Activated CD4-positive, CD25-positive, alpha-beta regulatory T cell treated with anti-CD3 and anti-CD28 coated beads, Interleukin-2, amount 50 U/mL, for 16 hours (primary cell): ENCODE measurements at places on chromosomes 6 and 20.

- DNase-seq: no peak
Observed at GRCh38 chr6:5566718-5567117, 305.4 kb downstream of the FARS2 start.

GRCh38 chr6:145929037-145929633 lies 35.0 kb downstream of the SHPRH start:
- DNase-seq: no peak

DNA sequence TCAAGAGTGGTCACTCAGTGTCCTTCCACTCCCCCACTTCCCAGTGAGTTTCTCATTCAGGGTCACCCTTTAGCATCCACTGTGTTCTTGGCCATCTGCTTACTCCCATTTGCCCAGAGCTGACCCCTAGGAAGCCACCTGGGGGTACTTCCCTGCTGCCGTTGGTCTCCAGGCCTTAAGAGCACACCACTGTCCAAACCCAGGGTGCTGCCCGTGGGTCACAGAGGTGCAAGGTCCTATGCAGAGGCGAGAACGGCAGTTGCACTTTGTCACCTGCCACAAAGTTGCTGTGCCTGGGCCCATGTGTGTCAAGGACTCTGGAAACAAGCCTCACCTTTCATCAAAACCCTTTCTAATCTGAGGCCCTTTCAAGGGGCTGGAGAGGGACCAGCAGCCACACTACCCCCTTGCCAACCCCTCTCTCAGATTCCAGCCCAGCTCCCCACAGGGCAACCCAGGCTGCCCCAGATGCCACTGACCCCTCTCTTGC lies 191.1 kb downstream of the ZMYND8 start:
- no peak for DNase-seq

DNA sequence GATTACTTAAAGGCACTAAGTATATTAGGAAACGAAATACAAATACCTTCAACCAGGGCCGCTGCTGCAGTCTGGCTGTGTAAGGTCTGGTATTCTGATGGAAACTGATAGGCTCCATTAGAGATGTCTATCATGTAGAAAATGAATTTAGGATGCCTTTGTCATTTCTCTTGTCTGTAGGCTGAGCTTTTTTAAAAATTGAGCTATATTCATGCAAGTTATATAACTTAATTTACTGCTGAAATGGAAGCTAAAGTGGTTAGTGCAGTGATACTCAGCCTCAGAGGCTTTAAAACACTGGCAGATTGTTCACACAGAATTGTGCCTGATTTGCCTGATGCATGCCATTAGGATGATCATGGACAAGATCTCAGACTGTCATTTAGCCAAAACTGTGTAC lies 286.2 kb upstream of the QKI start:
- no peak for DNase-seq

DNA sequence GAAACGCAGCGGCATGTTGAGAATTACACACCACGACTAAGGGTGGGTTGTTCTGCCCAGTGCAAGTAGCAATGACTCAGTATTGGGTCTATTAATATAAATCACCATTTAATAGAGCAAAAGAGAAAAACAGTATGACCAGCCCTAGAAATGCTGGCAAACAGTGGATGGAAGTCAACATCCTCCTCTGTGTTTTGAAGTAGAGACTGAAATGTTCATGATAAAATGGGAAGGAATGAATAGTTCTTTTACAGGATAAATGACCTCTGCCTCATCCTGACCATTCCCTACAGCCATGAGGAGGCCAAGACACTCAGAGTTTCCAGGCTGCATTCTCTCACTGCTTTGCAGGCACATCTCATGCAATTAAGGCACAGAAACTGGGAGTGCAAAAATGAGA lies 111.8 kb downstream of the PSMB1 start:
- no peak for DNase-seq

DNA sequence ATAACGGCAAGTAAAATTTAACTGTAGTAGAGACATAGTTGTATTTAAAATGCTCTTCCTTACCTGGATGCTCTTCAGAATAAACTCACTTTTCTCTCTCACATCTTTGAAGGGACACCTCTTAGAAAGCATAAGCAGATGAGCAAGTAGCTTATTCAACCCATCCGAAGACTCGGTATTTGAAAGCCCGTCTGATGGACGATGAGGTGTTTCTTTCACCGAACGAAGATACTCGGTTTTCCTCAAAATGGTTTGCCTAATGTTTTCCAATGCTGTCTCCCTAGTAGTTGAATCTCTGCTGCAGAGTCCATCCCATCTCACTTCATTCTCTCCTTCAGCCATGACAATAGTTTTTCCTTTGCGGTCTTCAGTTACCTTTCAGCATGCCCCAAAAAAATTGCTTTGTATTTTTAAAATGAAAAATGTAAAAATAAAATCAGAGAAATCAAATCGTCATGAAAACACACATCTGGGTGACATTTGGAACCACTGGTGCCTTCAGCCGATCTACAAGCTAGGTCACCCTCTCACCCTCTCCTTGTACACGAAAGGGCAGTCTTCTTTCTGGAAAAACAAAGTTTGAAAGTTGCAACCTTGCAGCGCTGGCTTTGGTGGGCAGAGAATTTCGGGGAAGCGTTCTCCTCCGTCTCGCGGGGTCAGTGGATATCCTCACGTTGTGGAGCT lies 772 bp downstream of the SESN1 start:
- no peak for DNase-seq
